ENCODE measurements at places on chromosomes 7 and 10. TPM values are rescaled to one million over a fixed set of nuclear protein-coding genes. Genes with fewer than 3 reads are reported as not detected.

Gene PI4K2A
- 5.7 TPM for total RNA-seq

Gene EPDR1
- 17.6 TPM for total RNA-seq

Gene LRRD1
- not detected for total RNA-seq

Gene RAB19
- total RNA-seq = 12.9 TPM

Gene CTAGE6
- 0.26 TPM for total RNA-seq

Gene CFAP69
- 26.4 TPM for total RNA-seq

Gene CLDN3
- 94.2 TPM for total RNA-seq

DNA sequence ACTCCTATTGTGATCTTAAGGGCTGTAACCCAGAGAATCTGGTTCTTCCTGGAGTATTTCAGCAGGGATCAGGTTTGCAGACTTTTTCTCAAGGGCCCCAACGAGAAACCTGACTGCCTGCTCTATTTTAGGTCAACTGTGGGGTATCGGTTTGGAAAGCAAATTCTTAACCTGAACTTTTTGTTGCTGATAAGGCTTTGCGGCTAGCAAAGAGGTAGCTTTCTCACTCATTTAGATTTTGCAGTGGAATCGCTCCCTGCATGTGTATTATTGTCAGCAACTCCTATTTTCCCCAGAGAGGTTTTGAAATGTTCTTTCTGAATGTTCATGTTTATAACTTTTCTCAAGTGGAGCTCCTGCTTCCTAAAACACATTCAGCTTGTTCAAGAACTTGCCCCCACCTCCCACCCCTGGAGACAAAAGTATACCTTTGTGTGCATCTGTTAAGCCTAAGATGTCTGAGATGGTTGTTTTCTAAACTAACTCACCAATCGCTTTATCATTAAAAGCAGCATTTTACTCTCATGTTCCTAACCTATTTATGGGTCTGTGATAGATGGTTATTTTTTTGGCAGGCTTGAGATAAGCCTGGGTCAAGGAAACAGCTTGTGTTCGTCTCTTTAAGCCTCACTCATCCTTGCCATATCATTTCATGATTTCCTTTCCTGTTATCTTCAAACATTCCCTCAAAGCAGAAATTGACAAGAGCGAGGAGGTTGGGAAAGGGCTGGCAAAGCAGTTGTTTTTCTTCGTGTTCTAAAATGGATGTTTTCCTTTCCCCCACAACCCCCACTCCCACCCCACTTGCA is 129.8 kb downstream of the BAMBI start:
- peak overlapping the region; percentile 28 for H3K27ac ChIP-seq
- DNase-seq = no peak
- no peaks in the 10 kb centered on the region for H3K36me3 ChIP-seq
- H3K27me3 ChIP-seq = no peaks in the 10 kb centered on the region
- H3K4me3 ChIP-seq = no peak overlapping the region

DNA sequence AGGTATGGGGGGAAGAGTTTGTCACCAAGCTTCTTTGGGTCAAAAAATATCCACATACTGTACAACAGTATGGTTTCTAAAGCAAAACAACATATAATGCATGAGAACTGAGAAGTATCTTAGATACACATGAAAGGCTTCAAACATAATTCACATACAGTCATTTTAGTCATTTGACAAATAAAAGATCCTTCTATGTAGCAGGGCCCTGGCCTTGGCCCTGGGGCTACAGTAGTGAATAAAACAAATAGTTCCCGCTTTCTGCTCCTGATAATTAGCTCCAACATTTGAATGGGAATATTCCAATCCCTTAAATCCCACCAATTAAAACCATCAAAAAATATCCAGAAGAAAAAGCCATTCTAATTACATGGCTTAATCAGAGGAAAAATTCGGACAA is 51.3 kb downstream of the MALSU1 start:
- no peak overlapping the region for H3K4me3 ChIP-seq
- DNase-seq = no peak
- H3K27me3 ChIP-seq = no peaks in the 10 kb centered on the region

GRCh38 chr7:22418251-22419046 is 61.5 kb upstream of the RAPGEF5 start:
- H3K27ac ChIP-seq = no peak overlapping the region
- no peaks in the 10 kb centered on the region for H3K27me3 ChIP-seq
- no peaks in the 10 kb centered on the region for H3K4me1 ChIP-seq
- no peak overlapping the region for H3K4me3 ChIP-seq
- no peak for DNase-seq
- H3K36me3 ChIP-seq = no peaks in the 10 kb centered on the region
